ENCODE measurements at places on chromosomes 5 and 9.

- DNase-seq, result no peak
Measured at GRCh38 chr5:37776826-37777225, 63.0 kb downstream of the GDNF start.

GRCh38 chr5:168976311-168976970 is 324.5 kb downstream of the SLIT3 start:
- DNase-seq, result no peak

DNA sequence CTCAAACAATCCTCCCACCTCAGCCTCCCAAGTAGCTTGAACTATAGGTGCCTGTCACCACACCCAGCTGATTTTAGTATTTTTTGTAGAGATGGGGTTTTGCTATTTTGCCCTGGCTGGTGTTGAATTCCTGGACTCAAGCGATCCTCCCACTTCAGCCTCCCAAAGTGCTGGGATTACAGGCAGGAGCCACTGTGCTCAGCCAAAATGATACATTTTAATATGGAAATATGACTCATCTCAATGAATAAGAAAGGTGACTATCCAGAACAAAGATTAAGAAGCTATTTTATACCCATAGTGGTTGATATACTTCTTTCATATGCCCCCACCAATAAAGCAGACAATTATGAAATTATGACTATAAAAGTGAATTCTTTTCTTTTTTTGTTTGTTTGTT is 166.2 kb downstream of the NFIB start:
- no peak for DNase-seq

GRCh38 chr9:21668516-21668915 is 133.9 kb upstream of the MTAP start:
- DNase-seq, result no peak

DNA sequence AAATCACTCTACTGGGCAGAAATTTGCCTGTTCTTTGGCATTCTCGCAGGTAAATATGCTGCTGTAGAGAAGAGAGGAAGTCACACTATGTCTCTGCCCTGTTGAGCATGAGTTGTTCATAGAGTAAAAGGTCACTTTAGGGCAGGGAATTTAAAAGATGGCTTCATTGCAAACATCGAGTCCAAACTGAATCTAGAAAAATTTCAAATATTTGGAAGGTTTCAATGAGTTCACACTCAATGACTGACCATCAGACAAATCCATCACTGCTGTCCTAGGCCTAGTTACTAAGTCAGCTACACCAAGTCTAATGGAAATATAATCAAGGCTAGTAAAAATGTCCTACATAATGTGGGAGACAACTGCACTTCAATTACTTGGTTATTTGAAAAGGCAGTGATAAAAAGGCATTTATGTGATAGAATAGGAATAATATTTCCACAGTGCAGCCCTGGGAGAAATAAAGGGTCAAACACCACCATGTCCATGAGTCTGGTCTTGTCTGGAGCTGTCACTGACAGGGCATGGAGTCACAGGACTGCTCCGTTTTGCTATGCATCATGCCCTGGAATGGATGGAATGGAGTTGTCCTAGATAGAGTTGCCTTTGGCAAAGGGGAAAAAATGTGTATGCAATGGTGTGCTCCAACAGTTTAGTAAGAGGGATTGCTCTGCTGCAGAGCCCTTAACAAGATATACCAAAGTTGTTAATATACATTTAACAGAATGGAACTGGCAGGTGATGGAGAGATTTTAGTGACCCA is 218.5 kb upstream of the DAPK1 start:
- no peak for DNase-seq

DNA sequence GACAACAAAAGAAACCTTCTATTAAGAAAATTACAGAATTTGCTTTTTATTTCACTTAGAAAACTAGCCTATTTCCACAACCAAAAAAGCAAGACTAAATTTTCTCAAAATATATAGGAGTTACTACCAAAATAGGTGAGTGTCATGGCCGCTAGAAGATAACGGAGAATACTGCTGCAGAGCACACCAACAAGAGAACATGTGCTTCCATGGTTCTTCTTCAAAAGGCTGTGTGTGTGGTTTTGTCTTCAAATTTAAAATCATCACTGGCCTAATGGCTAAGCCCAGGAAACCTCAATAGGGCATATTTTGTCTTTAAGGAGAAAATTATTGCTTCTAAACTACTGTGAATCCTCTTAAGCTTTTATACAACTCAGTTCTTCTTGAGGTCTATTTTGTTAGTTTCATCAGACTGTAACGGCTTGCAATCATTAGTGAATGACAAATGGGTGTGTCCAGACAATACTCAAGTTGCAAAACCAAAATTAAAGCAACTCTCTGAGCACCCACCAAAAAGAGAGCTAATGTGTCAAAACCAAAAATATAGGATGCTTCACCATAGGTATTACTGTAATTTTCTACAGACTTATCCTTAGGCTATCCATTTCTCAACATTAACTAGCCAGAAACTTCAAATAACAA is 3.3 kb downstream of the SETX start:
- no peak for DNase-seq

Data from DMS53 (cell line).